ENCODE measurements at places on chromosomes 7 and 10. TPM values are rescaled to one million over a fixed set of nuclear protein-coding genes. Genes with fewer than 3 reads are reported as not detected.

DNA sequence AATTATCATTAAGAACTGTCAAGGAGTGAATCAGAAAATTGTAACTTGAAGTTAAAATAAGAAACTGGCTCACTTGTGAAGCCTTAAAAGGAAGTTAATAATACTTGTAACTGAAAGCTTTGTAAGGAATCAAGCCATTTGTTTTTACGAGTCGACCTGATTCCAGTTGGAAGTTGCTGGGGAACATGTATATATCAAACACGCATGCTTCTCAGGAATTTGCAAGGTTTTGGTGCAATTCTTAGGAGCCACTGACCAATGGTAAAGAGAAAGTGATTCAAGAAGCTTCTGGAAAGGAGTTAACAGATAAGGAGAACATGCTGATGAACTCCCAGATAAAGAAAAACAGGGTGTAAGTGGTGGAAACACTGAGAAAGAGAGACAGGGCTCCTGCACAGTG is 56.4 kb downstream of the ETV1 start:
- H3K27me3 ChIP-seq: no peaks in the 10 kb centered on the region
- no peak overlapping the region for H3K27ac ChIP-seq
- H3K4me3 ChIP-seq: no peak overlapping the region
- peaks cover 8% of the 10 kb centered on the region for H3K36me3 ChIP-seq

- H3K27me3 ChIP-seq: no peaks in the 10 kb centered on the region
- peaks cover 26% of the 10 kb centered on the region for H3K4me1 ChIP-seq
- no peak overlapping the region for H3K4me3 ChIP-seq
- no peak overlapping the region for H3K27ac ChIP-seq
These were observed 6.9 kb downstream of the STN1 start for GRCh38 chr10:103911021-103911459.

- no peak overlapping the region for H3K27ac ChIP-seq
- no peak overlapping the region for H3K4me3 ChIP-seq
- no peaks in the 10 kb centered on the region for H3K4me1 ChIP-seq
- peaks cover 4% of the 10 kb centered on the region for H3K27me3 ChIP-seq
- no peak for DNase-seq
These were observed 111.6 kb upstream of the GLI3 start for GRCh38 chr7:42348631-42349030.

The GTPBP4 gene
- 27.1 TPM for total RNA-seq

The OR2A1 gene
- total RNA-seq: 0.36 TPM
